ENCODE measurements at places on chromosomes 7 and 10.
A peak's percentile ranks its signal among the peaks of the same experiment; 100 is the strongest.

DNA sequence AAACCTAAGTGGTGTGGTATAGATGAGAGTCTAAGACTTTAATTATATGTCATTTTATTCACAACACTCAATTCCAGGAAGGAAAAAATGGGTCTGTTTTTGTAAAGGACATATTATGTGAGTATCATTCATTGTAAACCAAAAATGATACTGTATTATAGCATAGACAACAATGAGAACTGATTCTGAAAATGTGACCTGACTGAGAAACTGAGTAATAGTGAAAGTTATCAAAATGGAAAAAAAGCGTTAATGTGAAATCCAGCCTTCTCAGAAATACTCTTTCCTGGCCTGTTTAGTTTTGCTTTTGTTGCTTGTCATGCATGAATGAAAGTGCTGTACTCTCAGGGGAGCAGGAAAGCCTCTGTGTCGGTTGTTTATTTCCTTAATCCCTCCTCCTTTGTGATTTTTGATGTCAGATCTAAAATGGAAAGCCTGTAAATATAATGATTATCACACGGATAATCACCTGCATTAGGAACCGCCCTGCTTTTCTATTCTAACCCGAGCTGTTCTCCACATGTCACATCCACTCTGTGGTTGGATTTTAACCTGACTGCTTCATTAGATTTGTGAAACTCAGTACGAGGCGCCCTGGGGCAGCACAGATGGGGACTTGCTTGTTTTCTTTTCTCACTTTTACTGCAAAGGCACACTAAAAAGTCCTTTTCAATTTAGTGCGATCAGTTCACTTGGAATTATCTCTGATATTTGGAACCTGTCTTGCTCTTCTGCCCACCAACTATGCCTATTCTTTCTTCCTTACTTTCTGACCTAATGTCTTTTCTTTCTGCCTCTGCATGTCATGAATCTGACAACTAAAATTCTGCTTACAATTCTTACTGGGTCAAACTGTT is 240.9 kb upstream of the KAT6B start:
- no peak for DNase-seq

DNA sequence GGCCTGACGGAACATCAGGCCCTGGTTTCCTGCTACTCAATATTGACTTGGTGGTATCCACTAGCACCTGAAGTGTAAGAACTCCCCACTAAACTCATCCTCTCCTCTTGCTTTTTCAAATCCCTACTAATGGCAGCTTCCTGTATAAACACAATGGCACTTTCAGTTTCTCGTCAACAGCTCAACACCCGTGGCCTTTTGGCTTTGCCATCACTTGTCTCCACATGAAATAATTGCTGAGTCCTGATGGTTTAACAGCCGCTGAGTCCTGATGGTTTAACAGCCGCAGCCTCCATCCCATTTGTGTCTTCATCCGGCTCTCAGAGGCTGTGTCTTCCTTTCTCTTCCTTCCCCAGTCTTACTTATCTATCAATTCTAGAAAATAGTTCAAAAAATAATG is 261.4 kb upstream of the PITRM1 start:
- no peak for DNase-seq

- peak; percentile 53 for DNase-seq
These were observed 127.3 kb downstream of the ARHGAP22 start for GRCh38 chr10:48477616-48478015.

DNA sequence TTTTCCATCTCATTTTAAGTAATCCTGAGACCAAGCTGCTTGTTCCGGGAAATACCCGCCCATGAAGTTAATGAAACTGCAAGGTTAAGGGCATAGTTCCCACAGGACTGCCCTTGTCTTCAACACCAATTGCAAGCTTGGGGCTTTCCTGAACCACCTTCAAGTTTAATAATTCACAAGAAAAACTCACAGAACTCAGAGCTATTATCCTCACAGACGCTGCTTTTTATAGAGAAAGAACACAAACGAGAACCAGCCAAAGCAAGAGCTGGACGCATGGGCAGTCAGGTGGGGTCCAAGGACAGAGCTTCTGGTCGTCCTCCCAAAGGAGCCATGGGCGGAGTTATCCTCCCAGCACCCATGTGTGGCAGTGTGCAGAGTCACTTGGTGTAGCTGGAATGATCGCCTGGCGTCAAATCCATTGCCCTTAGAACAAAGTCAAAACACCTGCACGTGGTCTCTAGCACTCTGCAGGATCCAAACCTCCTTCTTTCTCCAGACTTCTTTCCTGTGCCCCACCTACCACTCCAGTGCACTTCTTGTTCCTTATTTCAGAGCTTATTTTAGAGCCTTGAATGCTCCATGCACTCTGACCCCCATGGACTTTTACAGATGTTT is 56.7 kb downstream of the SNX10 start:
- peak; percentile 37 for DNase-seq

DNA sequence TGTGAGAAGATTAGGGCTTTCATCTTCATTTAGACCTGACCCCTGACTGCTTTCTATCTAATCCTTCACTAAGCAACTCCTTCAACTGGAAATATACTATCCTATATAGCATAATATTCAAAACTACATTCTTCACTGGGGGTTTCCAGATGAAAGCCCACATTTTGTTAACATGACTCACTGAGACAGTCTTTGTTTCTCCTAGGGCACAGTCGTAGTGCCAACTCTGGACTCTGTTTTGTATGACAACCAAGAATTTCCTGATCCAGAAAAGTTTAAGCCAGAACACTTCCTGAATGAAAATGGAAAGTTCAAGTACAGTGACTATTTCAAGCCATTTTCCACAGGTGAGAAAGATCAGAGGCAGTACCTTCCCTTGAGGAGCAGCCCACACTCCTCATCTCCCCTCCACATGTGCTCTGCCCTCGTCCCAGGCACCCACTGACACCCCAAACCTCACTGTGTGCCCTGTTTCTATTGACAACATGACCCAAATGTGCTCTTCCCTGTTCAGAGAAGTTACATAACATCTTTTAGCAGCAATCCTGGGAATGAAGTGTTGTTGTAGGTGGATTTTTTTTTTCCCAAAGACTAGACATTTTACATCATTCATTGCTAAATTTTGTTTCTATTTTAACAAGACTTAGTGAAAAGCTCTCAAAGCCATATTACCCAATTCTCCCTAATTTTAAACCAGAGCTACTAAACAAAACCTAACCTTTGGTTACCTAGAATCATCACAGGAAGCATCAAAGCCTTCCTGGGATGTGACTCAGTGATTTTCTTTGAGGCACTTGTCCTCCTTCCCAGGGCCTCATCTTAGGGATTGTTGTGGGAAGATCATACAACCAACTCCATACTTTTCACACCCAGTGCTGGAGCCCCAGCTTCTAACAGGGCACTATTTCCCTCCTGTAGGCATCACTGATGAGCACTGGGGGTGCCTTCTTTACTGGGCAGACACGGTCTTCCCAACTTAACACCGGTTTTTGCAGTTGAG is 10.7 kb downstream of the CYP2E1 start:
- DNase-seq: no peak

DNA sequence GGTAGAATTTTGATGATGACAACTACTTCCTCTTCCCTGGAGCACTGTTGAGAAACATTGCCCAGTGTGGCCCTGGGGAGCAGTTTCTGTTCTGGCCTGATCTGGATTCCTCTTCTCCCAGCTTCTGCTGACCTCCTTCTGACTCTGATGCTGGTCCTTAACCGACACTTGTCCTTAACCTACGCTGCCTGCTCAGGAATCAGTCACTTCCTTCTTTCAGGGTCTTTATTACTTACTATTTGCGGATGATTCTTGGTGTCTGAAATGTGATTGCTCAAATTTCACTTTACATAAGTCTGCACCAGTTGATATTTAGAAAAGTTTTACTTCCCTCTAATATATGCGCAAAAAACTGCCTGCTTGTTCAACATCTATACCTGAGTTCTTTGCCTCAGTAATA is 164.1 kb downstream of the PTEN start:
- DNase-seq: peak; percentile 92

DNA sequence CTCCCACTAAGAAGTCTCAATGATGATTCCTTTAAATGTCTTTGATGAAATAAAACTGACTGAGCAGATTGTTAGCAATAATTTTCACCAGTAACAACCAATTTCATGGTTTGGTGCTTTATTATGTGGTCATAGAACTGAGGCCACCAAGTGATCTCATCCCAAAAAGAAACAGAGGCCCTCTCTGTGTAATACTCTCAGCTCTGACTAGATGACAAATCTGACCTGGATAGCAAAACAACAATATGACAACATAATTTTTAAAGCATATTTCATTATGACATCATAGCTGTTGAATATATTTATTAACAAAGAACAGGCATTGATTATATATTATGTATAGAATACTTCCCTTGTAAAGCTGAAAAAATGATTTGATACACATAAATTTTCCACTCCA is 5.9 kb downstream of the SEMA3E start:
- no peak for DNase-seq

GRCh38 chr10:4234661-4235060 is 449.7 kb upstream of the KLF6 start:
- peak; percentile 69 for DNase-seq

- no peak for DNase-seq
These were observed 35.6 kb upstream of the ATP6V0A4 start for GRCh38 chr7:138833596-138833995.

- no peak for DNase-seq
These were observed 64.3 kb downstream of the PDGFA start for GRCh38 chr7:455110-455928.

DNA sequence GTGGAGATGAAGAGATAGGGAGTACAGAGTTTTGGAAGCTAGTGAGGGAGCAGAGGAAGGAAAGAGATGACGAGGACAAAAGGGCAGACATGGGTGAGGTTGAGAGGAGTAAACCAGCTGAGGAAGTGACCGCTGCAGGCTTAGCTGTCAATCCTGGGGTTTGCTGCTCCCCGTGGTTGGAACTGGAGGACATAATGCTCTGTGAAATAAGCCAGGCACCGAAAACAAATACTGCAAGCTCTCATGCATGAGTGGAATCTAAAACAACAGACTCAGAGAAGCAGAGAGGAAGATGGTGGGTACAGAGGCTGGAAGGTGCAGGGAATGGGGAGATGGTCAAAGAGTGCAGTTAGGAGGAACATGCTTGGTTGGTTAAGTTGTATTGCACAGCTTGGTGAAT is 482.2 kb upstream of the C7orf33 start:
- no peak for DNase-seq

- DNase-seq: no peak
These were observed 233.1 kb upstream of the TCF7L2 start for GRCh38 chr10:112716924-112717413.

DNA sequence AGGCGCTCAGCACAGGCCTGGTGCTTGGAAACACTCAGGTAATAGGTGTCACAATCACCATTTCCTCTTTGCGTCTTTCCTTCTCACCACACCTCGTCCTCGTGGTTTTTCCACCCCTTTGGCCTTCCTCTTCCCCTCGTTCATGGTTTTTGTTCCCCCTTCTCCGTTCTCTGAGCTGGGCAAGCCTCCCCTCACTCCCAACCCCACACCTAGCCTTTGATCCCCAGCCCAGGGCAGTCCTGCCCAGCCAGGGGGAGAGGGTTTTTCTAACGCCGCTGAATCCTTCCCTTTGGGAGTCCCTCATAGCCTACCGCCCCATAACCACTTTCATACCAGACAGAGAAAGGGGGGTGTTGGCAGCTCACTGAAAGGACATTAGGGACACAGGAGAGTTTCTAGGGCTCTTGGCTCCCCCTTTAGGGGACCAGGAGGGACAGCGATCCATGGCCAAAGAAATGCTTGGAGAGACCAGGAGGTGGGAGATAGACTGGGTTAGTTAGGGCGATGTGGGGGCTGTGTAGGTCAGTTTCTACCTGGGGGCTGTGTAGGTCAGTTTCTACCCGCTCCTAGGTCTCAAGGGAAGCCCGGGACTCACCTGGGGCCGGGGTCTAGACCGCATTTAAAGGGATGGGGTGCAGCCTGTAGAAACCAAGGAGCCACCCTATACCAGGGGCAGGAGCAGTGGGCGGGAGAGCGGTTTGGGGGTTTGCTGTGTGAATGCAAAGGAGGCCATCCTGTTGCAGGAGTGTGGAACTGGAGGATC is 1.4 kb downstream of the EPHB4 start:
- no peak for DNase-seq

GRCh38 chr10:94673614-94674321 is 9.8 kb upstream of the CYP2C18 start:
- no peak for DNase-seq

- DNase-seq: no peak
These were observed 483.9 kb upstream of the MKI67 start for GRCh38 chr10:128610113-128610512.

GRCh38 chr7:111104710-111105109 is 13.8 kb downstream of the LRRN3 start:
- no peak for DNase-seq

DNA sequence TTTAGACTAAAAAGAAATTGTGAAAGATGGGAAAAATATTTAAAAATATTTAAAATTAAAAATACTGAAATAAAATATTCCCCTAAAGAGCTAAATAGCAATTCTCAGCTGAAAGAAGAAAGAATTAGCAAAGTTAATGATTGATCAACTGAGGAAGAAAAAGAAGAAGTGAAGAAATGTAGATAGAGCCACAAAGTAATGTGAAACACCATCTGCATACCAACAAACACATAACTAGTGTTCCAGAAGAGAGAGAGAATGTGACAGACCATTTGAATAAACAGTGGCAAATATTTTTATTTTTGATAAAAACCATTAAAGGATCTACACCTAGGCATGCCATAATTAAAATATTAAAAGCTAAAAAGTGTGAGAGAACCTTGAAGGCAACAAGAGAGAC is 784.5 kb upstream of the ZWINT start:
- DNase-seq: no peak

GRCh38 chr10:124735491-124736286 is 8.5 kb downstream of the FAM53B start:
- DNase-seq: no peak

- no peak for DNase-seq
These were observed 92.5 kb downstream of the SORCS1 start for GRCh38 chr10:107072028-107072427.
